ENCODE measurements at places on chromosomes 2 and 18. TPM values are rescaled to one million over a fixed set of nuclear protein-coding genes. Genes with fewer than 3 reads are reported as not detected.

The CYP1B1 gene
- 24.8 TPM for total RNA-seq

DNA sequence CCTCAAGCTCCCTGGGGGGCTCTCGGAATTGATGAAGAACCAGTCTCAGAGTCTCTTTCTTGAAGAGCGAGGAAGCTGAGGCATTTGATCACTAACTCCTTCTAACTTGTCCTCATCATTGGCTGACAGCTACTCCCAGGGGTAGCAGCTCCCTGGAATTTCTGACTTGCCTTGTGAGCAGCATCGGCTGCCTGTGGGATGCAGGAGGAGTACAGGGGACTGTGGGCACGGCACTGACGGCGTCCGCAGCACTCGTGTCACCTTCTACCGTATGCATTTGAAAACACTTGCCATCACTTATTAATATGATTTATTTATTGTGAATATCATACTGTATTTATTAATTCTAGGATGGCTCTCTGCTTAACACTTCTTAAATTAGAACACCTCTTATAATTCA, 175.0 kb downstream of the MIB1 start:
- DNase-seq, result no peak

DNA sequence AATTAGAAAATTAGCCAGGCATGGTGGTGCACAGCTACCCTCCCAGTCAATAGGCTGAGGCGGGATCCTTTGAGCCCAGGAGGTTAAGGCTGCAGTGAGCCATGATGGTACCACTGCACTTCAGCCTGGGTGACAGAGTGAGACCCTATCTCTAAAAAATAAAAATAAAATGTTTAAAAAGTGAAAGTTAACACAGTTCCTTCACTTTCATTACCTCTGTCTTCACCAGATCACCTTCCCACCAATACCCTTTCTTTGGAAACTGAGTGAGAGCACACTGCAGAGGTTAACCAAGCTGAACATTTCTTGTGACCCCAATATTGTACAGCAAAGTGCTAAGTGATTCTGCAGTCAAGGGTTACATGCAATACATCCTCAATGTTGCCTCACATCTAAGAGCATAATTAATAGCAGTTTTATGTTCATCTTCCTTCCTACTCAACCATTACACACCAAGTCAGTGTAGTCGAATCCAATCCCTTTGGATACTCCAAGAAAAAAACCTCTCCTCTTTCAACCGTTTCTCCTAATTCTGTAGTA, 1.7 kb downstream of the L3MBTL4 start:
- DNase-seq, result no peak

- DNase-seq, result no peak
Observed at GRCh38 chr2:67571785-67572718, 174.9 kb downstream of the ETAA1 start.
